ENCODE measurements at places on chromosomes 3 and 15.

DNA sequence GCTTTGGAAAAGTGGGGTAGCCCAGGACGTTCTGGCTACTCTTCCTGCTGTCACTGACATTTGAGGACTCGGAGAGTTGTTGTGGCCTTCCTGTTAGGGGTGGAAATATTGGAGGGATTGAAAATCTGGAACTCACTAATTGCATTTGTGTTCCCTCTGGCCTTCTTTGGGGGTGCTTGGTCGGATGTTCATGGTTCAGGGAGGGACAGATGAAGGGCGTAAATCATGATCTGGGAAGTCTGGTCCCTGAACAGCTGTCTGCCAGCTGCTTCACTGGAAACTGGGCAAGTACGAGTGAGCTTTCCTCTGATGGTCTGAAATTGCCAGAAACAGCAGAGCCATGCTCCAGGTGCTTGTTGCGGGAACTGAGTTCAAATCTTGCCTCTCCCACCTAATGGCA lies 327.8 kb upstream of the C2CD4B start:
- DNase-seq = peak; percentile 24

- DNase-seq = no peak
These were observed 88.3 kb downstream of the SOX14 start for GRCh38 chr3:137852391-137852830.

DNA sequence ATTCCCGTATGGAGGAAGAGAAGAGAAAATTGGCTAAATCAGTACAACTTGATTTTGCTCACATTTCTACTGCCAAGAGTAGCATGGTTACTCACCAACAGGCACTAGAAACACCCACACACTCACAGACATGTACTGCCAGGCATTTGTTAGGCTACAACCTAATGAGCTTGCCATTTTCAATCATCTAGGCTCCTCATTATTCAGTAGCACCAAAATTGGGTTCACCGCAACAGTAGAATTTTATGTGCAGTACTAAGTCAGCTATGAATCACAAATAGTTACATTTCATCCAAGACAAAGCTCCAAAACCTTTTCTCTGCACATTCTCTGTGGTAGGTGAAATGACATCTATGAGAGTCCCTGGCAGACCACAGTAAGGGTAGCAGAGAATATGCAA lies 15.0 kb upstream of the THUMPD3 start:
- no peak for DNase-seq

DNA sequence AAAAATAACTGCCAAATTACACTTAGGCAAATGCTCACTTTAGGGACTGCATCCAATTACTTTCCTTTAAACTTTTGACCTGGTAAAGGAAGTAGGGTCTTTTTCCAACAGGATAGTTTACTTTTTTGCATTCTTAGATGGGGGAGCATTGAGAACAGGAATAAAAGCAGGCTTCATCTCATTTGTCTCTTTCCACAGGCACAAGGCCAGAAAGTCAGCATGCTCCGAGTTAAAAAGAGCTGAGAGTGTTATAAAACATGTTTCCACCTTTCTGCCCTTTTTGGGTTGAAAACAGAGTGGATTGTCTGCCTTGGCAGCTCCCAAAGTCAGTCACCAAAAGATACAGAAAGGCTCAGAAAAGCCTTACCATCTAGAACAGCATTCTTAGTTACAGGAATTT lies 404.9 kb upstream of the ALCAM start:
- DNase-seq = no peak

DNA sequence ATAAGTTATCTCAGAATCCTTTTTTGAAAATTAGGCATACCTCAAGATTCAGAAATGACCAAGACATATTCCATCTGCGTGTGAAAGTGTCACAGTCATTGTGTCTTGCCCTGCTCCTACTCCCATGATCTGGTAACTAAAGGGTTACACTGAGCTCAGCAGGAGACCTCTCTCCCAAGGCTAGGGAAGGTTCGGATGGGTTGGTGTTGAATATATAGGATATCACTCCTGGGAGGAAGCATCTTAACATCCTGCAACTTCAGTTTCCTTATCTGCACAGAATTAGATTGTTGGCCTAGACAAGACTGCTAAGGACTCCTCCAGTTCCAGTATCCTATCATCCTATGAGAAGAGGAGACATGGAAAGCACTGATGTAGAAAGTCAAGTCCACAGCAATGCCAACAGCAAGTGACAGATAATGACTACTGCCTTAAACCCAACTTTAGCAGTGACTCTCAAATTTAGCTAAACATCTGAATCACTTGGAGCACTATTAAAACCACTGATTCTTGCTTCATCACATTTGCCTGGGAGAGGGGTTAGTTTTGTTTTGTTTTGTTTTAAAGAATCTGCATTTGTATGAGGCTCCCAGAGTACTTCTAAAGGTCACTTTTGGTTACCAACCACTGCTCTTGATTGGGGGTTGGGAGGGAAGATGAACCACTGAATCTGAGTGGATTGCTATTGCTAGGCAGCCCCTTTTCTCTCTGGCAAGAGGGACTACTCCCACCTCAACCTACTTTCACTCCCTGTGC lies 9.7 kb downstream of the ADAMTS9 start:
- DNase-seq = no peak

GRCh38 chr3:2354702-2355101 lies 256.0 kb downstream of the CNTN4 start:
- no peak for DNase-seq

- peak; percentile 23 for DNase-seq
These were observed 79.9 kb upstream of the RGMA start for GRCh38 chr15:93168910-93169309.

- no peak for DNase-seq
These were observed 127.8 kb downstream of the EEFSEC start for GRCh38 chr3:128281056-128281455.

DNA sequence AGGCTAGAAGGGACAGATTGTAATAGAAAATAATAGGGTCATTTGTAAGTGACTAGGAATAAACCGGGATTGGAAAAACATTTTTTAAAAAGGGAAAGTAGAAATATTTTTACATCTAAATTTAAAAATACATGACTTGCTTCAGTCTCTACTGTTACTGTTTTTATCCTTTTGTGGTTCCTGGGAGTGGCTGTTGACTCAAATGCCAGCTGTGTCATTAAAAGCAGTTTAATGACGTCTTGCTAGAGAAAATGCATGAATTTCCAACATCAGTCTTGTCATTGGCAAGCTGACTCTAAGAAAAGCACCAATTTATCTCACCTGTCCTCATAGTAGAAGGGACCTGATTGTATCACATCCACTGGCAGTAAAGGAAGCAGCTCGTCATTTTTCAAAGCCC lies 16.7 kb upstream of the LCMT2 start:
- no peak for DNase-seq

DNA sequence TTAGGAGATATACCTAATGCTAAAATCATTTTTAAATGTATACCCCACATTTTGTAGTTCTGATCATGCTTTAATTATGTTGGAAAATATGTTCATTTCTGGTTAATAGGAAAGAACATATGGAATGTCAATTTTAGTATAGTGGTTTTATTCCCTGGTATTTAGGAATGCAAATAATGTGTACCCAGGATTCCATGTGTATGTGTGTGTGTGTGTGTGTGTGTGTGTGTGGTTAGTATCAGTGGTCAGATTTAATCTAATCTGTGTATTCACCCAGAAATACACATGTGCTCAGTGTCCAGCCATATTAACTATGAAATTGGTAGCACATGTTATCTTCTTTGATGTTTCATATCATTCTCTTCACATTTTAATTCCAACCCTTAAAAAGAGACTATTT lies 233.5 kb upstream of the DCBLD2 start:
- no peak for DNase-seq

DNA sequence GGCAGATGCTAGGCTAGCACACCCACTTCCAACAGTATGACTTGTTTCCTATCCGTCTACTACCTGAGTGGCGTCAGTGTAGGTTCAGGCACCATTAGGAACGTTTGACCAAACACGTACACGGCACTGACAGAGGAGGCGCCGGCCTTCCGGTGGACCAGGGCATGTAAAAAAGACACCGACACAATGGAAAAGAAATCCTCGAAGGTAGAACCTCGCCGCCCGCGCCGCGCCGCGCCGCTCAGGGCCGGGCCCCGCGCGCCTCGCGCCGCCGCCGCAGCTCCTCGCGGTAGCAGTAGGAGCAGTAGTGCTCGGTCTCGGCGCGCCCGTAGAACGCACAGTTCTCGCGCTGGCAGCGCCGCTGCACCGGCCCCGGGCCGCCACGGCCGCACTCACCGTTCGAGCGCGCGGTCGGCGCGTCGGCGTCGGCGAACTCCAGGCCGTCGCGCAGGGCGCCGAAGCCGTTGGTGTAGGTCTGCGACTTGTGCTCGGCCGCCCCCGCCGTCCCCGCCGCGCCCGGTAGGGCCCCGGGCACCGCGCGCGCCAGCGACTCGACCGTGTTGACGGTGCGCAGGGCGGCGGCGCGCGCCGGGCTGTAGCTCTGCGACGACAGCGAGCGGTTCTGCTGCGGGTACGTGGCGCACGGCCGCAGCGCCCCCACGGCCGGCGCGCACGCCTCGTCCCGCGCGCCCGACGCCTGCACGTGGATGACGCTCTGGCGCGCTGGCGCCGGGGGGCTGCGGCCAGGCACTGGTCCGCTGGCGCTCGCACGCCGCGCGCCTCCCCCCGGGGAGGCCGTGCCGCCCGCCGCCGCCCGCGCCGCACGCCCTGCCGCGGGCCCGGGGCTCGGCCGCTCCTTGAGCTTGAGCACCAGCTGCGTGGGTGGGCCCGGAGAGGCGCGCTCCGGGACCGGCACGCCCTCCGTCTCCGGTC lies 156.7 kb downstream of the KLF13 start:
- DNase-seq = no peak

GRCh38 chr3:108100906-108101660 lies 10.3 kb upstream of the CD47 start:
- no peak for DNase-seq

- DNase-seq = peak; percentile 35
These were observed 176.1 kb upstream of the THBS1 start for GRCh38 chr15:39404767-39405181.

GRCh38 chr3:179719048-179719734 lies 66.4 kb downstream of the USP13 start:
- DNase-seq = no peak

GRCh38 chr3:6962801-6963200 lies 101.9 kb downstream of the GRM7 start:
- peak; percentile 41 for DNase-seq

GRCh38 chr3:170493712-170494182 lies 75.1 kb downstream of the CLDN11 start:
- DNase-seq = no peak

DNA sequence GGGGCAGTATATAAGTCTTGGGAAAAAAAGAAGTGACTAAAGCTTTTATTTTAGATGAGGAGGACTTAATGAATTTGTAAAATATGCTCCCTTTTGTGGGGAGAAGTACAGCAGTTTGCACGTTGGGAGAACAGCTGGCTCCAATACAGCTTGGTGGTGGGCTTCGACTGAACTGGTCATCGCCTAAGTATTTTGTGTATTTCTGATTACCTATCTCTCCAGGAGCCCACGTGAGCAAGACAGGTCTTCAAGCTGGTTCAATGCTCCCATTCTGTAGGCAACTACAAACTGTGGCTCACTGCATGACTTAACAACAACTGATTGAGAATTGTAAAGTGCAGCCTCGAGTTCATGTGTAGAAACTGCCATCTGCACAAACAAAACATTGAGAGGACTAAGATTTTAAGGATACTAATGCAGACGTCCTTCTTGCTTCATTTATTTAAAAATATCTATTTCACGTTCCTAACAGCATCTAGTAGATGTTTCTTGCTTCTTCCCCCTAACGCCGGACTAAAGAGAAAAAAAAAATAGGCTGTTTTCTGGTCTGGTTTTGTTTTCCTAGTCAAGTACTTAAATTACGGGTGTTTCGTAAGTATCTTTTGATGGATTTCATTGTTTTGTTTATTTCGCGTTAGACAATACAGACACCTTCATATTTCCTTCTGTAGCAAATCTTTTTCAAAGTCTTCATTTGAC lies 1.4 kb upstream of the GREM1 start:
- no peak for DNase-seq

GRCh38 chr3:12230877-12231276 lies 58.0 kb upstream of the PPARG start:
- no peak for DNase-seq

DNA sequence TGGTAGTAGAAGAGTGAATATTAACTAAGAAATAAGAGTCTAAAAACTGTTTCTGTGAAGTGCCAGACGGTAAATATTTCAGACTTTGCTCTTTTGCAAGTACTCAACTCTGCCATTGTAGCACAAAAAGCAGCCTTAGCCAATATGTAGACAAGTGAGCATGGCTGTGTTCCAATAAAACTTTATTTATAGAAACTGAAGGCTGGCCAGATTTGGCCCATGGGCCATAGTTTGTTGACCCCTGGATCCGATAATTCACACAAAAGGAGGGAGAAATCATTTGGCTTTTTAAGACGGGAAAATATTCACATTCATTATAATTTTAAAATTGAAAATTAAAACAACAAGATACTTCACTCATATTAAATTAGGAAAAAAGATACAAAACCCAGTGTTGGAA lies 15.4 kb downstream of the EID1 start:
- no peak for DNase-seq

GRCh38 chr15:91866971-91867372 lies 13.5 kb downstream of the SLCO3A1 start:
- DNase-seq = no peak

GRCh38 chr15:25179673-25180511 lies 225.1 kb downstream of the SNRPN start:
- no peak for DNase-seq

GRCh38 chr15:68626283-68626682 lies 47.5 kb downstream of the CORO2B start:
- DNase-seq = no peak

DNA sequence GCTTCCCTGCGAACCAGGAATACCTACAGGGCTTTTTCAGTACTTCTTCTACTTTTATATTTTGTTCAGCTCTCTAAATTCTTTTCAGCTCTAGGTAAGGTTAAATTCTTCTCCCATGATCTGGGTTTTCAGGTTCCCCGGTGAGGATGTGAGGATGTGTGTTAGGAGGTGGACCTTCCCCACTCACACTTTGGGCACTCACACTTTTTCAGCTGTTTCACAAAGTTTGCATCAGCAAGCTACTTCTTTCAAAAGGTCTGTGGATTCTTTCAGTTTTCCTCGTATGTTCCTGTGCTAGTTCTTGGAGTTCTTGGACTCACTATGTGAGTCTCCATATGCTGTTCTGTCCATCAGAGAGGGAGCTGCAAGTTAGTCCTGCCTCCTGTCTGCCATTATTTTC lies 13.9 kb upstream of the OR5K2 start:
- no peak for DNase-seq

GRCh38 chr3:46095307-46095706 lies 68.0 kb upstream of the XCR1 start:
- DNase-seq = no peak

GRCh38 chr3:126621171-126621570 lies 33.8 kb downstream of the TXNRD3 start:
- DNase-seq = no peak

GRCh38 chr3:158642474-158643210 lies 1.7 kb upstream of the GFM1 start:
- no peak for DNase-seq
